Sigmoid colon (tissue), 7 donors: ENCODE measurements at places on chromosomes 5 and 9. TPM values are rescaled to one million over a fixed set of nuclear protein-coding genes. Genes with fewer than 3 reads are reported as not detected.

The RORB gene
- total RNA-seq = 1.9 TPM

The NACC2 gene
- 75.5 TPM for total RNA-seq

The PCDHGA1 gene
- total RNA-seq = 0.71 TPM

The MSX2 gene
- 1.1 TPM for total RNA-seq

The FKTN gene
- total RNA-seq = 12.7 TPM

The SPATA31A3 gene
- not detected for total RNA-seq

The ZFYVE16 gene
- 29.6 TPM for total RNA-seq

The FGF10 gene
- total RNA-seq = 44.9 TPM

The PAM gene
- total RNA-seq = 261 TPM

The SEC16A gene
- 33.9 TPM for total RNA-seq

DNA sequence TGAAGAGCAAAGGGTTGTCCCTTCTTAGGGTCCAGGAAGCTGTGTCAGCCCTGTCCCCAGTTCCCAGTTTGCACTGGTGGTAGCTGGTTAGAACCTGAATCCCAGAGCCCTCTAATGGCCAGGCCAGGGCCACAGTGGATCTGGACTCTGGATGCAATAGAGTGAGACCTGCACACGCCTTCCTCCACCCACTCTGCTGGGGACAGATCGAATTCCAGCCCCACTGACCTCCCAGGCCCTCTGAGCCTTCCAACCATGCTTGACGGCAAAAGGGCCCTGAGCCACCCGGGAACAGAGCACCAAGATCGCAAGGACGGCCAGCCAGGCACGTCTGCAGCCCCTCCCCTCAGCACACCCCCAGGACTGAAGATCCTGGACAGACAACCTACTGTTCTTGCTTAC is 23.7 kb downstream of the NAIF1 start:
- peaks cover 17% of the 10 kb centered on the region for H3K4me1 ChIP-seq
- no peaks in the 10 kb centered on the region for H3K36me3 ChIP-seq
- no peak overlapping the region for H3K27ac ChIP-seq
- H3K27me3 ChIP-seq = no peaks in the 10 kb centered on the region

- no peak overlapping the region for H3K27ac ChIP-seq
- no peaks in the 10 kb centered on the region for H3K27me3 ChIP-seq
- no peaks in the 10 kb centered on the region for H3K36me3 ChIP-seq
- H3K4me3 ChIP-seq = no peak overlapping the region
These were observed 90.5 kb upstream of the AGXT2 start for GRCh38 chr5:35138232-35138631.

DNA sequence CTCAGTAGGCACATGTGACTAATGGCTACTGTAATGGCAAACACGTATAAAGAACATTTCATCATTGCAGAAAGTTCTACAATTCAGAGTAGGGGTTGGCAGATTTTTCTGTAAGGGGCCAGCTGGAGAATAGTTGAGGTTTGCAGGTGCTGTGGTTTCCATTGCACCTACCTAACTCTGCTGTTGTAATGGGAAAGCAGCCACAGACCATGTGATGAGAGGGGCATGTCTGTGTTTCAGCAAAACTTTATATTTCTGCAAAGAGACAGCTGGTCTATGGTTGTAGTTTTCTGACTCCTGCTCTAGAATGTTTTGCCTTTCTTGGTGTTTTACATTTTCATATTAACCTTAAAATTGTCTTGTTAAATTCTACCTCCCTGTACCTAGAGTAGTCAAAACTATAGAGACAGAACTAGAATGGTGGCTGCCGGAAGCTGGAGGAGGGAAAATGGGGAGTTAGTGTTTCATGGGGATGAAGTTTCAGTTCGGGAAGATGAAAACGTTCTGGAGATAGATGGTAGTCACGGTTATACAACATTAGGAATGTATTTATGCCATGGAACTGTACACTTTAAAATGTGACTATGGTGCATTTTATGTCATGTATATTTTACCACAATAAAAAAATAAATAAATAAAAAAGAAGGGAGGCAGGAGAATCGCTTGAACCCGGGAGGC is 44.3 kb downstream of the NUP214 start:
- no peak overlapping the region for H3K27ac ChIP-seq
- no peaks in the 10 kb centered on the region for H3K27me3 ChIP-seq
- no peak for DNase-seq
- H3K4me1 ChIP-seq = no peaks in the 10 kb centered on the region
- H3K4me3 ChIP-seq = no peak overlapping the region

GRCh38 chr5:81422671-81423070 is 28.7 kb upstream of the ACOT12 start:
- DNase-seq = no peak
- no peaks in the 10 kb centered on the region for H3K27me3 ChIP-seq
- H3K4me3 ChIP-seq = no peak overlapping the region

GRCh38 chr5:68515514-68515913 is 300.0 kb downstream of the PIK3R1 start:
- no peak for DNase-seq
- H3K4me1 ChIP-seq = no peaks in the 10 kb centered on the region
- H3K36me3 ChIP-seq = no peaks in the 10 kb centered on the region
- H3K27ac ChIP-seq = no peak overlapping the region
- no peaks in the 10 kb centered on the region for H3K27me3 ChIP-seq

DNA sequence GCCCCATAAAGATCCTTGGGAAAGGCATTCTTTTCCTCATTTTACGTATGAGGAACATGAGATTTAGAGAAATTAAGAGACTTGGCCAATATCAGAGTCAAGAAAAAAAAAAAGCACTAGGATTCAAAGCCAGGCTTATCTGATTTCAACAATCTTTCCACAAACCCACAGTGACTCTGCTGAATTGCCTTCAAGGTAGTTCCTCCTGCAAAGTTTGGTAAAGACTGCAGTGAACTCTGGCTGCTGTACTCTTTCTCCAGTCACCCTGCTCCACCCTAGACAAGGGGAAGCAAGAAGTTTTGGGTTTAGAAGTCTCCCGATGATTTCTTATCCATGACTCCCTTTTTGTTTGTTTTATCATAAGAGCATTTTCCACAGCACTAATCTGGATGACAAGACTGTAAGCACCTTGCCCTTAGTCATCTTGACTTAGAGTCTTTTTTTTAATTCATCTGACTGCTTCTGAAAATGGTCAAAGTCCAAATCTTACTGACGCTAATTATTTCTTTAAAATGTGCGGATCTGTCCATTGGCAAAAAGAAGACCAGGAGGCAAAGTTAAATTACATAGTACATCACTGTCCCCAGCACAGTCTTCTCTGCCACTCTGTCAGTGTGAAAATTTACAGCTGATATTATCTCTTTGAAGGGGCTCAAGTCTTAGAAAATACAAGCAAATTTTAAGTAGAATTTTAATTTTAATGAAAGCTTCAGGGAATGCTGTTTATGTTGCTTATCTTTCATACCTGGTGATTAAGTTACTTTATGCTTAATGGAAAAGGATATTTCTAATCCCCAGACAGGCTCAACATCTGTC is 180.1 kb downstream of the TTLL11 start:
- no peak overlapping the region for H3K27ac ChIP-seq
- no peaks in the 10 kb centered on the region for H3K36me3 ChIP-seq
- no peak for DNase-seq
- H3K27me3 ChIP-seq = no peaks in the 10 kb centered on the region
- H3K4me3 ChIP-seq = no peak overlapping the region

DNA sequence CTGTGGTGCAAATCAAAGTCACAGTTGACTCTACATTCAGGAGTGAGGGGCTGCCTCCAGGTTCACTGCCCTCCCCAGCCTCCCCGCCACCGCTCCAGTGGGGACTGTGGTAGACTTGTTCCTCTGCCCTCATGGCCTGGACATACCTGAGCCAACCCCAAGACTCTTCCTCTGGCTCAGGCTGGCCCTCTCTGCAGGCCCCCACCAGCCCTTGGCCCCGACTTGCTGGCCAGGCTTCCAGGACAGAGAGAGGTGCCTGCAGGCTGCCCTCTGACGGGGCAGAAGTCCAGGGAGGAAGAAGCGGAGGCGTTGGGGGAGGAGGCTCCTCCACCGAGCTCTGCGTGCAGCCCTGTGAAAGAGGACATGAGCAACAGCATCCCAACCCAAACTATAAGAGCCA is 2.8 kb upstream of the SARDH start:
- H3K4me1 ChIP-seq = peaks cover 16% of the 10 kb centered on the region
- no peak overlapping the region for H3K4me3 ChIP-seq
- DNase-seq = peak; percentile 45

DNA sequence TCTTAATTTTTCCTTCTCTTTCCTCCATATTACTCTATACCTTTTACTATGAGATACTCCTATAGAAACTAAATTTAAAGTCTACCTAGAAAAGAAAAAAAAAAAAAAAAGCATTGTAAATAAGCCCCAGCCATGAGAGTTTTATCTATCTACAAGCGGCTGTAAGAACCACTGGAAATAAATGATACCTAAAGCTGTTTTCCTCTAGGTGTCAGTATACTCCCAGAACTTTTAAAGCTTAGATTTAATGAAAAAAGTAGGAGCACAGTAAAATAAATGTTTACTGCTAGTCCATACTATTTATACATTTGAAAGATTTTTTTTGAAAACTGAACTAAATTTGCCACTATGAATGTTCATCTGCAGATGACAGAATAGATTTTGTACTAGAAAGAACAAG is 26.2 kb downstream of the TYRP1 start:
- no peak for DNase-seq
- no peaks in the 10 kb centered on the region for H3K4me1 ChIP-seq
- H3K4me3 ChIP-seq = no peak overlapping the region
- no peak overlapping the region for H3K27ac ChIP-seq
- H3K36me3 ChIP-seq = no peaks in the 10 kb centered on the region

DNA sequence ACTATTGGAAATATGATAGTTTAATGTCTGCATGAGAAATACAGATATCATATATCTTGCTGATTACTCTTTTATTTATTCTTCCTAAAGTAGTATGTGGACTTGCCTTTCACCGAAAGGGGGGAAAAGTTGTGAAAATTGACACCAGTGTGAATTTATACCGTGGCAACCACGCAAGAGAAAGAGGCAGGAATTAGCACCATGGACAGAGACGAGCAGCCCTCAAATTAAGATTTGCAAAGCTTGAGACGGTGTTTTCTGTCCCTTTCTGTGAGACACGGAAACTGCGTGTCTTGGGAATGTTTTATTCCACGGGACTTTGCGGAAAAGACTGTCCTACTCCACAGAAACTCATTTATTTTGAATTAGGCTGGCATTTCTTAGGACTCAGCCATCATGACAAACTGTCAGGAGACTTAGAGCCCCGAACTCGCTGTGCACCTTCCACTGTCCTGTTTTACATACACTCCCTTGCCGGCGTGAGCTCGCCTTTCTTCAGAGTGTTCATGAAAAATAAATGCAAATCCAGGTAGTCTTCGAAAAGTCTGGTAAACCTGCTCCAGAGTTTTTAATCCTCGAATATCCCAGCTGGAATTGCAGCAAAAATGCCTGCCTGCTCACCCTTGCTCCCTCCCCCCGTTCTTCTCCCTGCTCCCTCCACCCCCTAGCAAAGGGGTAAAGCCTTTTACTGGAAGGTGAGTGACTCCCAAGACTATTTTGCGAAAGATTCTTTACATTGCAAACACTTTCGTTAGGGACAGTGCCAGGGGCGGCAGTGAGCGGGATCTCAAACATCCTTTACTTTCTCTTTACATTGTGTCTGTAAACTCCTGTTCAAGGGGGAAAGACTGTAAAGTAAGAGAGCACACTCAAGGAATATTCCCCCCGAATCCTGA is 3.8 kb upstream of the ELAVL2 start:
- H3K4me3 ChIP-seq = no peak overlapping the region
- peaks cover 41% of the 10 kb centered on the region for H3K27me3 ChIP-seq
- DNase-seq = no peak
- peaks cover 12% of the 10 kb centered on the region for H3K4me1 ChIP-seq
- no peak overlapping the region for H3K27ac ChIP-seq

DNA sequence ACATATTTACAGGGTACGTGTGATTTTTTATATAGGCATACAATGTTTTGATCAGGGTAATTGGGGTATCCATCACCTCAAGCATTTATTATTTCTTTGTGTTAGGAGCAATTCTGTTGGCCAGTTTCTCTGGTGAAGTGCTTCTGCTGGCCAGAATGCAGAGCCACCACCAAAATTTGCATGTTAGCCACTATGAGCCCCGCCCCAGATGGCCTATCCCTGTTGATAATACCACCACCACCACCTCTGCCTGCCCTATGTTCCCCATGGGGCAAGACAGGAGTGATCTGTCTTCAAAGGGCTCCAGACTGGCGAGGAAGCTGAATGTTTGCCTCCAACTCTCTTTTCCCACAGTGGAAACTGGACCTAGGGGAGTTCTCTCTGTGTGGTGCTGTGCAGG is 26.0 kb upstream of the JAK2 start:
- no peak overlapping the region for H3K27ac ChIP-seq
- DNase-seq = no peak
- H3K4me3 ChIP-seq = no peak overlapping the region
- H3K36me3 ChIP-seq = no peaks in the 10 kb centered on the region
- no peaks in the 10 kb centered on the region for H3K4me1 ChIP-seq
- no peaks in the 10 kb centered on the region for H3K27me3 ChIP-seq

DNA sequence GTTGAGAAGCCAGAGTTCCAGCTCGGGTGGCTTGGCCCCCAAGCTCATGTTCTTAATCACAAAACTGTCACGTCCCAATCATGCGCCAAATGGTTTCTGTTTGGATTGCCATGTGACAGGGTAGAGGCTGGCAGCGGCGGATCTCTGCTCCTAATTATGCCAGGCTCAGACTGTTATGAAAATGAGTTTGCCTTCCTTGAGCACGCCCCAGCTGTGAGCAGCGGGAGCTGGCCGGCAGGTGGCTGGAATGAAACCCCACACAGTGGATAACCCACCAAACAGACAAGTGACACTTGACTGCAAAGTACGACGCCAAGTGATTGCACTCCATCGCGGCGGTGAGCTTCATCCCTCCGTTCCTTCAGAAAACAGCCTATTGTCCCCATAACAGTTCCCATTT is 75.4 kb downstream of the CFAP77 start:
- H3K36me3 ChIP-seq = no peaks in the 10 kb centered on the region
- H3K27ac ChIP-seq = no peak overlapping the region
- H3K4me3 ChIP-seq = no peak overlapping the region
- H3K4me1 ChIP-seq = no peaks in the 10 kb centered on the region

DNA sequence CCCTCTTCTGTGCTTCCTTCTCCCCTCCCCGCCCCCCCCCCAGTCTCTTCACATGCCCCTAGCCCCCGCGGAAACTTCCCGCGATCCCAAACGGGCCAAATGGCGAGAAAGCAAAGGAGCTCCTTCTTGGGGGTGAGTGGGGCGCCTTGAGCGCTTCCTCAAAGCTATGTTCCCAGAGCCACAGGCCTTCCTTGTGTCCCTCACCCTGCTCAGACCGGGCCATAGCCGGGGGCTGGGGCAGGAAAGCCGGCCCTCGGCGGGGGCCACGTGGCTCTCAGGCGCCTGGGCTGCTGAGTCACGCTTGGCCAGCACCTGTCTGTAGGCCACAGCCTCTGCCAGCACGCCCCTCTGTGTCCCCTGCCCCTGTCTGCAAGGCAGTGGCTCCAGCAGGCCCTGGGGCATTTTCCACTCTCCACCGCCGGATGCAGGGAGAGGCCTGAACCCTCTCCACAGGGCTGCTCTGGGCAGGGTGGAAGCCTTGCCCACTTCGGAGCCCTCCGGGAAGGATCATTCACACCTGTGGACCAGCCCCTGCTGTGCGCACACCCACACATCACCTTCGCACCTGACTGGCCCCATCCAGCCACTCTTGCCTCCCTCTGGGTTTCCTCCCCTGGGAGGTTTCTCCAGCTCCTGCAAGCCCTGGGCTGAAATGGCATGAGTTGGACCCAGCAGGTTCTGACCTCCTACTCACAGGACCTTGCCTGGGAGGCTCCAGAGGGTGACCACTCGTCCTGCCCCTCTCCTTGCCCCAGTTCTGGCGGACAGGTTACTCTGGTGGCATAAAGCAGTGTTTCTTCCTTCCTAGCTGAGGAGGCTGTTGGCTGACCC is 1.2 kb upstream of the SQSTM1 start:
- H3K27ac ChIP-seq = peak overlapping the region; percentile 97
- H3K4me1 ChIP-seq = peaks cover 62% of the 10 kb centered on the region
- H3K27me3 ChIP-seq = no peaks in the 10 kb centered on the region
- peak overlapping the region; percentile 97 for H3K4me3 ChIP-seq
